ENCODE measurements at places on chromosomes 5 and 9.
A peak's percentile ranks its signal among the peaks of the same experiment; 100 is the strongest.

- peak; percentile 86 for DNase-seq
These were observed 43.9 kb upstream of the ORM1 start for GRCh38 chr9:114278881-114279570.

DNA sequence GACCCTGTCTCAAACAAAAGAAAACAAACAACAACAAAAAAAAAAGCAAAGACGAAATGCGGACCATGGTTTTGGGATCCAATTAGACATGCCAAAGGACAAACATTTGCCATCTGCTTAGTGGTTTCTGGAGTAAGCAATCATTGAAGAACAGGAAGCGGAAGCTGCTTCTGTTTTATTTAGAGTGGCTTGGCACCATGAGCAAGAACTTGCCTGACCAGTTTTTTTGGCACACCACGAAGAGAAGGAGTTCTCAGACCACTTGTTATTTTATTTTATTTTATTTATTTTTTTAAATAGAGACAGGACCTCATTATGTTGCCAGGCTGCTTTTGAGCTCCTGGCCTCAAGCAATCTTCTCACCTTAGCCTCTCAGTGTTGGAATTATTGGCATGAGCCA lies 17.0 kb downstream of the BTF3 start:
- DNase-seq, result no peak

DNA sequence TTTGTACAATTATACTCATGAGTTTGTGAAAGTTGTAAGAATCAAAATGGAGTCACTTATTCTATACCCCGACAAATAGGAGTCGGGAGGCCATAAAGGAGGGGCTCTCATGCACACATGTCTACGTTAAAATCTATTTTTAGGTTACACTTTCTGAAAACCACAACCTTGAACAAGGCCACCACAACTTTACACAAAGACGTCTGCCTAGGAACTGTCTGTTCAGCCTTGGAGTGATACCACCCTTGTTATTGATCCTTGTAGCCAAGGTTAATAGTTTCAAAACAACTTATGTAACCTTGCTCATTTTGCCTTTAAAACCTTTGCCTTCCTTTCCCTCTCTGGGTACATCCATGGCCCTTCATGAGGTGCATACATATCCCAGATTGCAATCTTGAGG lies 4.1 kb upstream of the NDFIP1 start:
- DNase-seq, result no peak

- no peak for DNase-seq
These were observed 148.9 kb upstream of the SPEF2 start for GRCh38 chr5:35468811-35469210.

DNA sequence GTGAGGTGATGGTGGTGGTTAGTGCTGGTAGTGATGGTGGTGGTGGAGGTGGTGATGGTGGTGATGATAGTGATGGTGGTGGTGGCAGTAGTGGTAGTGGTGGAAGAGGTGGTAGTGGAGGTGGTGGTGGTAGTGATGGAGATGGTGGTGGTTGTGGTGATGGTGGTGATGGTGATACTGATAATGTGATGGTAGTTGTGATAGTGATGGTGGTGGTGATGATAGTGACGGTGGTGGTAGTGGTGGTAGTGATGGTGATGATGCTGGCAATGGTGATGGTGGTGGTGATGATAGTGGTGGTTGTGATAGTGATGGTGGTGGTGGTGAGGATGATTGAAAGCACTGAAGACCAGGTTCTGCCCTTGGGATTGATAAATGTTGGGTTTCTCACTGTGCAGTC lies 85.2 kb upstream of the SLC1A3 start:
- no peak for DNase-seq

GRCh38 chr9:112081918-112082729 lies 93.0 kb downstream of the SUSD1 start:
- DNase-seq, result no peak

Data from ascending aorta (tissue), 2 donors.